Foreskin melanocyte (primary cell): ENCODE measurements at places on chromosomes 7 and 10.

DNA sequence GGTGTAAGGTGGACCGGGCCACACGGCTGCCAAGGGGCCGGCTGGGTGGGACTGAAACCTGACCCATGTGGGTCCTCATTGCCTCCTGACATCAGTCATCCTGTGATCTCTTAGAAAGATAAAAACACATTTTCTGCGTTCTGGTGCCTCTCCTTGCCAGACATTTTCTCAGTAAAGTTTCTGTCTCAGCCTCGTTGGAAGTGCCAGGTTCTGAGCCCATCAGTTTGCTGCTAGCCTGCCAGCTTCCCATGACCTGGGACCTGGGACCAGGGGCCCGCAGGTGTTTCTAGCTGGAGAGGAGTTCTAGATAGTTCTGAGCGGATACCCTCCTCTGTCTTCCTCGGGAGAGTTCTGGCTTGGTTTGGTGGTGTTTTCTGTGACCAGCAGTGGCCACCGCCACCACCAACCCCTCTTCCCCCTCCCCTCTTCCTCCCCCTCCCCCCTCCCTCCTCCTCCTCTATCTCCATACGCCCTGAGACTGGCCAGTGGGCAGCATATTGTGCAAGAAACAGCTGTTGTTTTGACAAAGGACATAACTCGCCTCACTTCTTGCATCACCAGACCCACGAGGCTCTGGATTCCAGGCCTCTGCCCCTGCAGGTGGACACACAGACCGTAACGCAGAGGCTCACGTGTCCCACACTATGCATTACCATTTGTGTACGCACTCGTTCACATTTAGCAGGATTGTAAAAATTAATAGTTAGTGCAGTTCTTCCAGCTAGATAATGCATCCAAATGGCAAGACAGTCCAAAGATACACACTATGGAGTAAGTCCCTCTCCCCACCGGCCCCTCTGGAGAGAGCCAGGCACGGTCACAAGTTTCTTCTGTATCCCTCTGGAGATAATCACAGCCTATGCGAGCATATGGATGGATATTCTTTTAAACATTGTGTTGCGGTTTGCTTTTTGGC is 94.6 kb downstream of the CUX1 start:
- DNase-seq, result no peak

DNA sequence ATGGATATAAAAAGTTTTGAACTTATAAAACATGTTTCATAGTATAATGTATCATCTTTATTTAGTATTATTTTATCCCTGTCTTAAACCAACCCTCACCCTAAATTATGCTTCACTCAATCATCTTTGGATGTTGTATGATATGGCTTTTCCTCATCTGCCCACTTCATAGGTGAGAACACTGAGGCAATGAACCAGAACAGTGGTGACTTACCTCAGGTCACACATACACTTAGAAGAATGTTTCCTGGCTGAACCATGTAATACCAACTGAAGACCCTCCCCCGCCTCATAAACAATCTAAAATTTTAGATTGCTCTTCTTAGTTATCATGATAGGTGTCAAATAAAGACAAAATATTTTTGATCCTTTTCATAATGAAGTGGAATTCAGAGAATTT is 22.6 kb upstream of the STOX1 start:
- no peak for DNase-seq

- no peak for DNase-seq
Observed at GRCh38 chr7:75906991-75907667, 7.8 kb upstream of the POR start.

GRCh38 chr10:6958711-6959110 is 378.6 kb upstream of the PRKCQ start:
- DNase-seq, result no peak

GRCh38 chr10:22317771-22318565 is 1.8 kb downstream of the COMMD3 start:
- no peak for DNase-seq

GRCh38 chr10:96687317-96688012 is 32.8 kb downstream of the PIK3AP1 start:
- DNase-seq, result no peak

DNA sequence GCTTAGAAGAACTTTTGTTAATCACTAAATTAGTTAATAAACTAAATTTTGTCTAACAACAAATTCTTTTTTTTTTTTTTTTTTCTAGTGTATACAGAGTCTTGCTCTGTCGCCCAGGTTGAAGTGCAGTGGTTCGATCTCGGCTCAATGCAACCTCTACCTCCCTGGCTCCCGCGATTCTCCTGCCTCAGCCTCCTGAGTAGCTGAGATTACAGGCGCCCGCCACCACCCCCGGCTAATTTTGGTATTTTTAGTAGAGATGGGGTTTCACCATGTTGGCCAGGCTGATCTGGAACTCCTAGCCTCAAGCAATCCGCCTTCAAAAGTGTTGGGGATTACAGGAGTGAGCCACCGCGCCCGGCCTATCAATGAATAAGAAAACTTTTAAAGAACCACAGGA is 1.1 kb upstream of the IQUB start:
- DNase-seq, result no peak

GRCh38 chr10:12419262-12419847 is 70.0 kb downstream of the CAMK1D start:
- DNase-seq, result no peak

DNA sequence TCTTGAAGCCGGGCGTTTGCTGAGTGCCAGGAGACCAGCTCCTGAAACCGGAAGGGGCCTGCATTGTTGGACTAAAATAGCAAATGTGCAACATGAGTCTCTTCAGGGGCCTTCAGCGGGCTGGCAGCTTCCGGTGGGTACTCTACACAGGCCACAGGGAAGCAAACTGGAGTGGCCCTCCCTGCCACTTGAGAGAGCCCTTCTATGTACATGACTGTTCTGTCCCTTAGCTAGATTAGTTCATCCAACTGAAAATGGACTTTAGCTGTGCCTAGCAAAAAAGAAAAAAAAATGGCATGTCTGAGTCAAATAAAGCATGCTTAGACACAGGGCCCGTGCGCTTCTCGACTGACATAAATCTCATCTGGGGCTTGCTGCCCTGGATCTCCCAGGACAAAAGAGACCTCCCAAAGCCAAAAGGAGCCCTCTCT is 115.3 kb upstream of the TCF7L2 start:
- DNase-seq, result no peak

GRCh38 chr7:91875851-91876250 is 4.7 kb downstream of the MTERF1 start:
- no peak for DNase-seq

DNA sequence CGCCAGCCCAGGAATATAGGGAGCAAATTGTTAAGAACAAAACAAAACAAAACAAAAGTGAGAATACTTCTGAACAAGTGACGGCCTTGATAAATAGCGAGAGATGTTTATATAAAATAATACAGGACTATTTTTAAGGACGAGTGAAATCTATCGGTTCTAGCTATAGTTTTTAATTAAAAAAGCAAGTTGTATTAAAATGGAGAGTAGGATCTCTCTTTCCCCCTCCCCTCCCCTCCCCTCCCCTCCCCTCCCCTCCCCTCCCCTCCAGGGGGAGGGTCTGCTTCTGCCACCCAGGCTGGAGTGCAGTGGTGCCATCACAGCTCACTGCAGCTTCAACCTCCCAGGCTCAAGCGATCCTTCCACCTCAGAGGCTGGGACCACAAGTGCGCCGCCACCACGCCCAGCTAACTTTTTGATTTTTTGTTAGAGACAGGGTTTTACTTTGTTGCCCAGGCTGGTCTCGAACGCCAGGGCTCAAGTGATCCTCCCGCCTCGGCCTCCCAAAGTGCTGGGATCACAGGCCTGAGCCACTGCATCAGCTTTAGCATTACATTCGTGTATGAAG is 440 bp upstream of the TCAF1 start:
- DNase-seq, result no peak

DNA sequence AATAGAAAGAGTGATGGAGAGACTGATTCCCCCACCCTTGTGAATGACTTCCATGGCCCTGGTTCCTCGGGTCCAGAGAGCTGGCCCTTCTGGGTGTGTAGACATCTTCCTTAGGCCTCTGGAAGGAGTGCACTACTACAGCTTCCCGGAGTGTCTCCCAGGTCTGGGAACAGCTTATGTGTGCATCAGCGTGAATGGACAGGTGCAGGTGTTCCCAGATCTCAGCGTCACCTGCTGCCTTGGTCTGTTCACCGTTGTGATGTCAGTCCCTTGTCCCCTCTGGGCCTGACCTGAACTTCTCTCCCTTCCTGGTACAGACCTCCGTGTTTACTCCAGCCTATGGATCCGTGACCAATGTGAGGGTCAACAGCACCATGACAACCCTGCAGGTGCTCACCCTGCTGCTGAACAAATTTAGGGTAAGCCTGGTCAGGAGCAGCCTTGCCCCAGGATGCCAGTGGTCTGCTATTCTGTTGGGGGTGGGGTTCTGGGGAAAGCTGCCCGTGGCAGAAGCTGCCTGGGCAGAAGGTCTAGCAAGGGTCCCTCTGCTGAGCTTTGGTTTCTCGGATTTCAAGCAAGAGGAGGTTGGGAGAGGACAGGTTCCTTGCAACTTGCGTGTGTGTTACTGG is 10.5 kb upstream of the DEPP1 start:
- no peak for DNase-seq

GRCh38 chr7:114819616-114820362 is 102.1 kb upstream of the MDFIC start:
- peak; percentile 29 for DNase-seq

- no peak for DNase-seq
Observed at GRCh38 chr7:45181286-45181960, 23.8 kb downstream of the RAMP3 start.

- DNase-seq, result peak; percentile 53
Observed at GRCh38 chr10:87635498-87636312, 24.0 kb upstream of the PAPSS2 start.

DNA sequence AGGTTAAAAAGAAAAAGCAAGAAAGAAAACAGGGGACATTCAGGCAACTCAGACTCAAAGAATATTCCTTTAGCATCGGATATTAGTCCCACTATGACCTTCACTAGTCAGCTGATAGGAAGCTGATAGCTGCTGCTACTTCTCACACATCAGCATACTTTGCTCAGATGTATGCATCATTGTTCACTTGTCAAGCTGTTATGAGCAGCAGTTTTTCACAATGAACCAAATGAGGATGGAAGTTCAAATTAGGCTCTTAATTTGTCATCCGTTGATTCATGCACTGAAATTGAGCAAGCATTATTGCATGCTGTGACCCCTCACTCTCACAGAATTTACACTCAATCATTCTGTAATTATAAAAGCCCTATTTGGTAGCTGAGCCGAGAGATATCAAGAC is 257.7 kb downstream of the SNX13 start:
- DNase-seq, result peak; percentile 47
